GM10248 (cell line): ENCODE measurements at places on chromosomes 6 and 20.

- DNase-seq = no peak
Measured at GRCh38 chr6:100404051-100404450, 60.7 kb downstream of the SIM1 start.

- no peak for DNase-seq
Measured at GRCh38 chr6:2980465-2980855, 9.1 kb upstream of the SERPINB6 start.

- DNase-seq = no peak
Measured at GRCh38 chr6:158519761-158520160, 40.1 kb upstream of the TMEM181 start.

GRCh38 chr20:56689852-56690485 is 60.9 kb downstream of the TFAP2C start:
- no peak for DNase-seq

- DNase-seq = no peak
Measured at GRCh38 chr6:32623693-32624092, 13.5 kb upstream of the HLA-DQA1 start.

- DNase-seq = no peak
Measured at GRCh38 chr6:138996524-138996923, 8.5 kb upstream of the REPS1 start.

- no peak for DNase-seq
Measured at GRCh38 chr6:170164271-170164900, 126.5 kb downstream of the DLL1 start.

DNA sequence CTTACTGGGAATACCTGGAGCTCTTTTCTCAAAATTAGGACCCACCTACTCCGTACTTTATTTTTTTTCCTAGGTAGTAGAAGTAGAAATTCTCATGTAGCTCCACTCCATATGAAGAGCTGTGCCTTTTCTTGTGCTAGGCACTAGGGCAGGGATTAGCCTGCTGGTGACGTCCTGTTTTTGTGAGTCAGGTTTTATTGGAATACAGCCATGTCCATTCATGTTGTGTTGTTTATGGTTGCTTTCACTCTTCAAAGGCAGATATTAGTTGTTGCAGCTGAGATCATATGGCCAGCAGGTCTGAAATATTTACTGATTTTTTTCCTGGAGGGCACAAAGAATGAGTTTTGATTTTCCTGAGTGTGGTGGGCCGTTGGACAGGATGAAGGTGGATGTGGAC is 20.5 kb downstream of the XRN2 start:
- DNase-seq = no peak

GRCh38 chr20:47719625-47720024 is 65.7 kb downstream of the SULF2 start:
- DNase-seq = no peak

GRCh38 chr20:48052475-48052835 is 267.2 kb upstream of the SULF2 start:
- DNase-seq = no peak

DNA sequence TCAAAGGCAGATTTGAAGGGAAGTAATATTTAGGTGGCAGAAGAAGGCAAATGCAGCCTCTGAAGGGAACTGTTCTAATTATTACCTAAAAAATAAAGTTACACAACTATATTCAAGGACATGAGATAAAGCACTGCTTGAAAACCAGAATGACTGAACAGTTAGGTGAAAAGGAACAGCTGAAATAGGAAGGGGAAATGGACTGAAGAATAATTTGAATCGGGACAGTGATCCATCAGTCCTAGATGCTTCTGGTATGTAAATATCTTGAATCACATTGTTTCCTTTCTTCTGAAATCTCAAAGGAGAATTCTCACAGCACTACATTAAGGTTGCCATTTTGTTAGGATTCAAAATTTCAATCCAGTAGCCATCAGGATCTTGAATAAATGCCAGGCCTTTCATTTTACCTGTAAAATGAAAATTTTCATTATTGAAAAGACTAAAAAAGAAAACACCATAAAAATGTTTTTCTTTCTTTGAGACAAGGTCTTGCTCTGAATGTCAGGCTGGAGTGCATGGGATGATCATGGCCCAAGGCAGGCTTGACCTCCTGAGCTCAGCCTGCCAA is 25.9 kb downstream of the GLO1 start:
- DNase-seq = no peak

- no peak for DNase-seq
Measured at GRCh38 chr6:6640926-6641325, 52.4 kb downstream of the LY86 start.

DNA sequence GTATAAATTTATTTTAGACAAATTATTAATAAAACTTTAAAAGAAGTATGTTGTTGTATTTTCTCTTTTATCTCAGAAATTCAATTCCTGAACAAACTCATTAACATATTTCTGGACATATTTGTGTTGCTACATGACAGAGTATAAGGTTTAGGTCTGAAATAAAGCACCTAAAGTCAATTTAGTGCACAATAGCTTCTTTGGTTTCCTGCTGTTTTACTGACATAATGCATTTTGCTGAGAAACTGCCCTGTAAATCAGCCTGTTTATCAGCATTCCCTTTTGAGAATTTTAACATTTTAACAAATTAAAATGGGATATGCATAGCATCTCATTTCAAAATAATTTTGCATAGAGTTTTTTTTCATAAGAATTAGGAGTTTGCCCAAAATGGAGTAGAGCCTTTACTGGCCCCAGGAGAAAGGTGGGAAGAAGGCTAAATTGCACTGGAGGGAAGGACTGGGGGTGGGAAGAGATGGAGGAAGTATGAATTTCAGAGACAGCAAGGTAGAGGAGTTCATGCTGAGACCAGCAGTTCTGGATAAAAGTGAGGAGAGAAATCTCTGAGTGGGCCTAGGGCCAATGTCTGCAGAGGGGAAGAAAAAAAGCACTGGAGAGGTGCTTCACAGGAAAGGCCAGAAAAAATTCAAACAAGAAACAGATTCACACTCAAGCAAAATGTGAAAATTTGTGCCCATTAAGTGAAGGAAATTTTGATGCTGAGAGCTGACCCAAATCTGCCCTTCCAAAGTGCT is 324.2 kb upstream of the HSF2 start:
- no peak for DNase-seq

DNA sequence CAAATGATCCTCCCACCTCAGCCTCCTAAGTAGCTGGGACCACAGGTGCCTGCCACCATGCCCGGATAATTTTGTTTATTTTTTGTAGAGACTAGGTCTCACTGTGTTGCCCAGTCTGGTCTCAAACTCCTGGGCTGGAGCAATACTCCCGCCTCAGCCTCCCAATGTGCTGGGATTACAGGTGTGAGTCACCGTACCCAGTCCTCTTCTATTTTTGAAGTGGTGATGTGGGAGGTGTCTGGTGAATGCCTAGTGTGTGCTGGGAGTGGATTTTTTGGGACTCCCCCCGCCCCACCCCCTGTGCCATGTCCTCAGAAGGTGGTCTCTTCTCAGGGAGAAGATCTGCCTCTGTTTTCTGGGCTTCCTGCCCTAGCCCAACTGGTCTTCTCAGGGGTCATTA is 47.9 kb upstream of the CLDN20 start:
- no peak for DNase-seq

DNA sequence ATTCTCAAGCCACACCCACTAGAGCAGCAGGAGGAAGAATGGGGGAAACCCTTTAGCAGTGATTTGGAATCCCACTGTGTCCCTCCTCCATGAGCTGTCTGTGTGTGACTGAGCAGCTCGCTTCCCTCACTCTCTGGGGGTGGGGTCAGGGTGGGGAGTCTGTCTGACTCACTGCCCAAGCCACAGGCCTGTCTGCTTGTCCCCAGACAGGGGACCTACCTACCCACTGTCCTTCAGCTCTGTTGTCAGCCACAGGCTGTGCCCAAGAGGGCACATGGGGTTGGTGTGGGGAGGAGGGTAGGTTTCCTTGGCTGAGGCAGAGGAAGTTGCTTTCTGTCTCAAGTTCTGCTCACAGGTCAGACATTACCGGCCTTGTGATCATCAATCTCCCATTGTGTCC is 127.0 kb downstream of the MAFB start:
- DNase-seq = no peak

- no peak for DNase-seq
Measured at GRCh38 chr20:59625214-59625922, 21.0 kb downstream of the PHACTR3 start.

GRCh38 chr6:147223736-147224135 is 19.5 kb downstream of the STXBP5 start:
- DNase-seq = no peak

- DNase-seq = no peak
Measured at GRCh38 chr6:130486417-130486816, 120.6 kb downstream of the TMEM200A start.

GRCh38 chr20:22343612-22344011 is 240.8 kb downstream of the FOXA2 start:
- no peak for DNase-seq

DNA sequence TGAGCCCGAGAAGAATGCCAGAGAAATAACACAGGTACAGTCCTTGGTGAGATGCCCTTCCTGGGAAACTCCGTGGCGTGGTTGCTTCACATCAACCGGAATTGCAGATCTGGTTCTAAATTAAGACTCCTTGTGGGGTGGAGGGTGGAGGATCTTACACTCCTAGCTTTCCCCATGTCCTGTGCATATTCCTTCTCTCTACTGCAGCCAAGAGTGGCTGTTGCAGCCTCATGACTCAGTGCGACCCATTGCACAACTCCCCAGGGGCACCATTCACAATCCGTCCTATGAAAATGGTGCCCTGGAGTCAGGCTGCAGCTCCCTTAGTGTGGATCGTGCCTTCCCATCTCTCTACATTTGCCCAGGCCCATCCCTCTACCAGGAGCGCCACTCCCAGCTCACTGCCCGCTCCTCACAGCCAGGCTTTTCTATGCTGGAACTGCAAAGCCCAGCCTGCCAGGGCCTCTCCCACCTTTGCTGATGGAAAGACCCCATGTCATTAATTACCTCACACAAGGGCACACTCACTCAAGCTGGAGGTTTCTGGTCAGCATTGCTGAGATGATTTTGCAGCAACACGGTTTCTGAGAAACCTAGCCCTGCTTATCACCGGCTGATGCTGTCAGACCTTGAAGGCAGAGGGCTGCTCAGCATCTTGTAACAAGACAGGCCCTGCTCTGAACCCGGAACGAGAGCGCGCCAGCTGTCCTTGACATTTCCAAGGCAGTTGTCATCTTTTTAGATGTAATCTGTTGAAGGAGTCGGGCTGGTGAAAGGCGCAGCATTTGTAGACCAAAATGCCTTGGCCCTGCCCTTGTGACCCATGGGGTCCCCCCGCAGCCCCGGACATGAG is 39.7 kb downstream of the SIRPA start:
- DNase-seq = no peak

GRCh38 chr20:39268981-39269461 is 306.9 kb downstream of the DHX35 start:
- DNase-seq = peak; percentile 72
